ENCODE measurements at places on chromosomes 2 and 18.

DNA sequence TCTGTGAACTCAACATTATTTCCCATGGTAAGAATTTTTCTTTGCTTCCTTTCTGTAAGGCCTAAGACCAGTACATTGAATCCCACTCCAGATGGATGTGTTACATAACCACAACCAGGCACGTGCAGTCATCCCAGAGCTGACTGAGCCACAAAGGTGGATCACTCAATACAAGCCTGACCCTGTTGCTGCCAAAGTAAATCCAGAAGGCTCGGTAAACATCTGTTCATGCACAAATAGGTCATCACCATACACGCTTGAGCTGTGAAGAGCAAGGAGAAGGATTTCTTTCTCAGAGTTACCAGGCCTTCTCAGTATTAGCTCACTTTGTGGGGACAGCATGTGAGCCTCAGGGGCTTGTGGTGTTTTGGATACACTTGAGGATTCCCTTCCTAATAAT is 791.4 kb upstream of the FANCL start:
- peak; percentile 41 for ATAC-seq

DNA sequence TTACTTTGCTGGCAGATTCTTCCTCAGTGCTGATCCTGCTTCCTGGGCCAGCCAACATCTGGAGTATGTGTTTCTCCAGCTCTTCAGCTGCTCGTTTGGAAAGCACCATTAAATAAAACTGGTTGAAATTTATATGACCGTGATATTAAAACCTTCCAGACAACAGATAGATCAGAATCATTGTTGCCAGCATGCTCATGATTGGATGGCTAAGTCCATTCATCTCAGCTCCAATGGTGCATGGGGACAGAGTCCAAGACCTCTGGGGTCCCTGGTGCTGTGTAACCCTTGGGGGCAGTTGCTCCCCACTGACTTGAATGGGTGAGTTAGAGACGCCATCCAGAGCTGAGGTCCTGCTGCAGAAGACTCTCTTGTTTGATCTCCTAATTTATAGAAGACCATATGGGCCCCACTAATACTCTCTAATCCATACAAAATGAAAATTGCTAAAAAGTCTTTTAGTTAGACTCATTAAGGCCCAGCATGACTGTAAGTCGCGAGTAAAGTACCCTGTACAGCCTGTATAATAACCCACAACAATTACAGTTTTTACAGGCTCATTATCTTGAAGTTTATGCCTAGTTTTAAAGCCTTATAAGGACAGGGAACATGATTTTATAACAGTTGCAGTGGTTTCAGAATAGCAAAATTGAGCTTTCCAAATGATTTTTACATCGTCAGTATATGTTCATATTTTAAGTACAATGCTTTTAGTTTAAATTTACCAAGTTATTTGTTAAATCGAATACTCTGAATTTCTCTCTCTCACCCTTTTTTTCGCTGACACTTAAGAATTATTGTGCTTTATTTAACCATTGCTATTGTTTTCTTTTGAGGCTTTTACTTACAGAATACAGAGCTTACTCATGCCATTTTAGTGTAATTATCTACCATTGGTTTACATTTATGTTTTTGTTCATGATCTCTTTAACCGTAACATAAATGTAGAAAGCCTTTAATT is 60.0 kb downstream of the CABLES1 start:
- ATAC-seq, result no peak

- ATAC-seq, result peak; percentile 22
These were observed 117.4 kb upstream of the CHRNA1 start for GRCh38 chr2:174881678-174882077.

GRCh38 chr2:46164529-46165301 is 132.5 kb upstream of the EPAS1 start:
- peak; percentile 42 for ATAC-seq

DNA sequence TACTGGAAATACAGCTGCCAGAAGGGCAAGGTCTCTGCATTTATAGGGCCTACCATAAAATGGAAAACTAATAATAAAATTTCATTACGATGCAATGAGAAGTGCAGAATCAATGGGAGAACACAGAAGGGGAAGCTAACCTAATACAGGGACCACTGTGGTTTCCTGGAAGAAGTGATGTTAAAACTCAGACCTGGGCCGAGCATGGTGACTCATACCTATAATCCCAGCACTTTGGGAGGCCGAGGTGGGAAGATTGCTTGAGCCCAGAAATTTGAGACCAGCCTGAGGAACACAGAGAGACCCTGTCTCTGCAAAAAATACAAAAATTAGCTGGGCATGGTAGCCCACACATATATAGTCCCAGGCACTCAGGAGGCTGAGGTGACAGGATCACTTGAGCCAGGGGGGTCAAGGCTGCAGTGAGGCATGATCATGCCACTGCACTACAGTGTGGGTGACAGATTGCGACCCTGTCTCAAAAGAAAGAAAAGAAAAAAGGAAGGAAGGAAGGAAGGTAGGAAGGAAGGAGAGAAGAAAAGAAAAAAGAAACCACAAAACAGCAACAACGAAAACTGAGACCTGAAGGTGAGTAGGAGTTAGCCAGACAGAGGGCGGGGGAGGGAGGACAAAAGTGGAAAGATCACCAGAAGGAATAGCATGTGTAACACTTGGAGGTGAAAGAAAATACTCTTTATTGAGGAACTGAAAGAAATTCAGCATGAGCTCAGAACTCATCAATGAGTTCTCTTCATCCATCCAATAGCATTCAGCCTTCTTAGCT is 58.3 kb upstream of the DTNA start:
- no peak for ATAC-seq

- ATAC-seq, result no peak
These were observed 231.9 kb upstream of the SIX2 start for GRCh38 chr2:45241061-45241561.

DNA sequence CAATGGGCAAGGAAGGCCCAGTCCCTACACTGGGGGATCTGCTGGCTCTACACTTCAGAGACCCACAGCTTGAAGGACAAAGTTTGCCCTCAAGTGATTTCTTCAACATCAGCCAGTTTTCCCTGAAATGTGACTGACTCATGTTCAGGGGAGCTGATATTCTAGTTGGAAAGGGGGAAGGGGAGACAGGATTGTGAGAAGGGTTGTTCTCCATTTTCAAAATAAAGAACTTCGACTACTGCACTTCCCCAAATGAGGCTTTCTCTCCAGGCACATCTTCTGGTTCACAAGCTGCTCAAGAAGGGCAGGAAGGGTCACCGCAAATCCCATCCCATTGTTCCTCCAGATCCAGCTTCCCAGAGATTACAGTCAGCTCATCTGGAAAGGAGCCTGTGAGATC is 117.6 kb downstream of the BCL2L11 start:
- ATAC-seq, result no peak

DNA sequence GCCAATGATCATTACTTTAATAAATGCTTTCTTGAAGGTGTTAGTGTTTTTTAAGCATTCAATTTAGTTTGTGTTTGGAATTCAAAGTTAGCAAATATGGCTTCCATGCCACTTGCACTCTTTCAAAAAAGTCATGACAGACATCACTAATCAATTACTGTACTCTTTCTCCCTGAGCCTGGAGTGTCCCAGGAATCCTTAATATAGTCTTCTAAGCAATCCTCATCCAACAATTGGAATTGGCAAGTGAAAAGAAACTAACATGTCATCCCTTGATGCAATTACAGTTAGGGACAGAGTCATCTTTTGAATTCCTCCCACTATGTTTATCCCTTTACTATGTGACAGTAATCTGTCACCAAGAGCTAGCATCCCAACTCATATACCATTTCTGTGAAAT is 29.7 kb upstream of the GPR55 start:
- ATAC-seq, result no peak

- ATAC-seq, result no peak
These were observed 31.5 kb downstream of the BABAM2 start for GRCh38 chr2:27921880-27922547.

DNA sequence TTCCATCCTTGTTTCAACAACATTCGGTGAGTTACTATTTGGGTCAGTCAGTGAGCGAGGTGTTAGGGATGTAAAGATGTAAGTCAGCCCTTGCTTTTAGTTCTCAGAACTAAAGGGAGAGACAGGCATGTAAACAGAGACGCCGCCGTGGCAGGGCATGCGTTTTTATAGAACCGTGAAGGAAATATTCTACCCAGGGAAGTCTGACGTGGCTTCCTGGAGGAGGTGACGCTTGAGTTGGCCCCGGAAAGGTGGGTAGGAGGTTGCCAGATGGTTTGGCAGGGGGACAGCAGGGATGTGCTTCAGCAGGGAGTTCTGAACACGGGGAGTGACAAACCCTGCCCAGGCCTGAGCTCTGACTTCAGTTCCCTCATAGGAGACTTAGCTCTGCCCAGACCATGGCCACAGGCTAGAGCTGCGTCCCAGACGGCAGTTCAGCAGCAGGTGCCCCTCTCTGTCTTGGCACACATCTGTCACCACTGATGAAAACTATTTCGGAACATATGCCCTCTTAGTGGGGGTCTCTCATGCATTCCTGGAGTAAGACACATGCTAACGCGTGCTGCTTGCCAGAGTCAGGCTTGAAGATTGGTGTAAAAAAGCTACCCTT is 23.4 kb upstream of the RPL31 start:
- ATAC-seq, result no peak

GRCh38 chr18:42113529-42114191 is 158.6 kb downstream of the PIK3C3 start:
- ATAC-seq, result peak; percentile 17

GRCh38 chr2:237027712-237028029 is 58.0 kb upstream of the COPS8 start:
- ATAC-seq, result no peak

DNA sequence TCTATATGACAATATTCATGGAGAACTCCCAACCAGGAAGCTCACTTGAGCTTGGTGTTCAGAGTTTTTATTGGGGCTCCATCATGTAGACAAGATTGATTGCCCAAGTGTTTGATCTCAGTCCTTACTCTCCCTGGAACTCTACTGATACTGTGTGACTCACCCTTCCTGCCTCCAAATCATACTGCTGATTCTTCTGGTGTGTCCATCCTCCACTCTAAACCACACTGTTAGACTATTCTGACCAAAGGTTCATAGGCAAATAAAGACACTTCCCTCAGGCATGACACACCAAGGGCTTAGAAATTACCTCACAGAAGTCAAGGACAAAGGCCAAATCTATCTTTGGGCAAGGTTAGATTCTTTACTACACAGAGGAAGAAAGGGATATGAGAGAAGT is 107.9 kb upstream of the CDH20 start:
- ATAC-seq, result no peak

DNA sequence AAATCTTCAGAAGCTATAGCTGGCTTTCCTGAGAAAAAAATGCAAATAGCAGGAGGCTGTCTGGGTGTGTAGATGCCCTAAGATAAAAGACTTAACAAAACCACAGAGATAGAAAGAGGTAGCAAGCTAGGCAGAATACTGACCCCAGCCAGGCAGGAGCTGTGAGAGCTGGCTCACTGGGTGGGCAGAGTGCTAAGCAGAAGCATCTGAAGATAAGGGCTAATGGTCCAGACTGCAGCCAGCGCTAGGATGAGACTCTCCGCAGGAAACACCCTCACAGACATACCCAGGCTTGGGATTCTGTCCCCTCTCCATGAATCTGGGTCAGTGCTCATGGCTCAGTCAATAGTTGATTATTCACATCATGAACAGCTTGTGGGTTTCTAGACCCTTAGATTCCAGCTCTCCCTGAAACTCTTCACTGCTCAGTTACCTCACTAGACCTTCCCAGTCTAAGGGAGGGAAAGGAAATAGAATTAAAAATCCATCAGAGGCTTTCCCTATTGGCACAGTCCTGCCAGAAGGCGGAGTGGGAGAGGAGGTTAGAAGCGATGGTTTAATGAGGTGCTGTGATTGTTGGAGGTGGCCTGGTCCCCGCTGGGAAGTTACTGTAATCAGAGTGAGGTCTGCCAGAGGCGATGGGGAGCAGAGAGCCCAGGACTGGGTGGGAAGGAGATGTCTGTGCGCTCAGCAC is 21.4 kb upstream of the CCBE1 start:
- ATAC-seq, result no peak

- ATAC-seq, result peak; percentile 52
These were observed 144.3 kb upstream of the MAP3K20 start for GRCh38 chr2:172931256-172931894.

- no peak for ATAC-seq
These were observed 3.1 kb downstream of the SERPINB5 start for GRCh38 chr18:63479826-63480225.

- no peak for ATAC-seq
These were observed 16.1 kb downstream of the CPSF3 start for GRCh38 chr2:9439536-9439935.

GRCh38 chr2:241984271-241984655 is 114.7 kb downstream of the RTP5 start:
- no peak for ATAC-seq

DNA sequence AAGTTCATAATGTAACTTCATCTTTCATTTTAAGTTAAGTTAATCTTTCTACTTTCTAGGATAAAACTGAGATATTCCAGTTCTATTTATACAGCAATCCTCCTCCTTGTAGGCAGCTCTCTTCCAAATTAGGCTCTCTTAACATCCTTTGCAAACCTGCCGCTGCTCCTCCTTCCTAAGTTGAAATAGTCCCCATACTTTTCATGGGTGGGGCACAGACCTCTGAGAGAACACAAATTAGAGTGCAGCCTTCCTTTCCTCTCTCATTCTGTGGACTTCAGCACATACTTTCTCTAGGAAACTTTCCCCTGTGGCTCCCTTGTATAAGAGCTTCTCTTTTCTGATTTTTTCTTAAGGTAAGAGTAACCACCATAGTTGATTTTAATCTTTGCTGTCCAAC is 28.3 kb downstream of the TWSG1 start:
- peak; percentile 70 for ATAC-seq

DNA sequence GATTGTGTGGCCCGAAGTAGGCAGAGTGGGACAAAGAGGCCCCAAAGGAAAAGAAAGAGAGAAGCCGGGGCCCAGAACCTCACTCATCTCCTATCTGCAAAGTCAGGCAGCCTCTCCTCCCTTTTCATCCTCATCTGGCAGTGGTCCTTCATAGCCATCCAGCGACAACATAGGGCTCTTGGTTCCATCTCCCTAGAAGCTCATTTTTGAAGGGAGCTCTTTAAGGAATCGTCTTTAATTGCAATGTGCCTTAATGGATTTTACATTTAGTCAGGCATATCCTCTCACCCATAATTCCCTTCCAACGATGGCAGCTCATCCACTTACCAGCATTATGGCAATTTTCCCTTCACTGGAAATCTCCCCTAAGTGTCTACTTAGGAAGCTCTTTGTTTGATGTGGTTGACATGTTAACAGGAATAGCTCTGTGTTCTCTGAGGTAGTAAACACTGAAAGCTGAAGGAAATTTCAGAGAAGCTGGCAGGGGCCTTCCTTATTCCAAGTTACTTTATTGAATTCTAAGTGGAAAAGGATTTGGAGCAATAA is 780.6 kb downstream of the TSN start:
- no peak for ATAC-seq

- ATAC-seq, result peak; percentile 6
These were observed 29.9 kb downstream of the ANO7 start for GRCh38 chr2:241218131-241219029.
